Activated T-cell treated with anti-CD3 and anti-CD28 coated beads for 1 hour (primary cell): ENCODE measurements at places on chromosomes 3 and 15.

GRCh38 chr15:92650966-92651365 is 4.6 kb downstream of the FAM174B start:
- no peak for DNase-seq

- DNase-seq: no peak
Measured at GRCh38 chr3:147173257-147173656, 233.1 kb downstream of the ZIC4 start.

DNA sequence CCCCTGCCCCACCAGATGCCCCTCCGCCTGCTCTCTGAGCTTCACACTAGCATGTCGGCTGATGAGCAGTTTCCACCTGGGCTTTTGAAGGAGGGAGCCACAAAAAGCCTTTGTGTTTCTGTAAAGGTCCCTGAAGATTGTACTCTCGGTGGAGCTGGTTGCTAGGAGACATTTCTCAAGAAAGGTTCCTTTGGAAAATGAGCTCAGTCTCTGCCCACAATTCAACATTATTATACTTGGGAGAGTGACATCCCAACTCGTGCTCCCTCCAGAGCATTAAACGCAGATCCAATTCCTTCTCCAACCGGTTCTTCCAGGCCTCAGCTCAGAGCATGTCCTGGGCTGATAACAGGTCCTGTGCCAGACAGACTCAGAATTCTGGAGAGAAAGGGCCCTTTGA is 26.8 kb upstream of the FAM107A start:
- DNase-seq: no peak

- no peak for DNase-seq
Measured at GRCh38 chr3:48835650-48836366, 11.9 kb downstream of the PRKAR2A start.

DNA sequence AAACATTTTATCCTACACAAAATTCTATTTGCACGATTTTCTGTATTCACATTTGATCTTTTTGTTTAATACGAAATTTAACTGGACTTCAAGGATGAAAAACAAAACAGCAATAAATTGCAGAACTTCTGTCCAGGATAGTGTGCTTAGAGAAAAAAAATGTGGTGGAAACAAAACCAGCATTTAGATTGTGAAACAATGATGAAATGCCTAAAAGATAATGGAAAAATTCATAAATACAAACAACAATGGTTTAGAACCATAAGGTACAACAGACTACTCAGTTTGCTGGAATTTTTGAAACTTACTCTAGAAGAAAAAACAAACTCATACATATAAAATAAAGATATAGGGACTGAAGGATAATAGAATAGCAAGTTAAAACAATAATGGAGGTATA is 234.0 kb downstream of the BCHE start:
- no peak for DNase-seq

- no peak for DNase-seq
Measured at GRCh38 chr3:21697707-21698106, 53.3 kb downstream of the ZNF385D start.

DNA sequence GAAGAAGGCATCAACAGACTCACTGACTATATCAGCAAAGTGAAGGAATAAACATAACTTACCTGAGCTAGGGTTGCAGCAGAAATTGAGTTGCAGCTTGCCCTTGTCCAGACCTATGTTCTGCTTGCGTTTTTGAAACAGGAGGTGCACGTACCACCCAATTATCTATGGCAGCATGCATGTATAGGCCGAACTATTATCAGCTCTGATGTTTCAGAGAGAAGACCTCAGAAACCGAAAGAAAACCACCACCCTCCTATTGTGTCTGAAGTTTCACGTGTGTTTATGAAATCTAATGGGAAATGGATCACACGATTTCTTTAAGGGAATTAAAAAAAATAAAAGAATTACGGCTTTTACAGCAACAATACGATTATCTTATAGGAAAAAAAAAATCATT is 17.8 kb downstream of the LMOD3 start:
- DNase-seq: no peak

- no peak for DNase-seq
Measured at GRCh38 chr3:70056081-70056480, 56.5 kb downstream of the SAMMSON start.

DNA sequence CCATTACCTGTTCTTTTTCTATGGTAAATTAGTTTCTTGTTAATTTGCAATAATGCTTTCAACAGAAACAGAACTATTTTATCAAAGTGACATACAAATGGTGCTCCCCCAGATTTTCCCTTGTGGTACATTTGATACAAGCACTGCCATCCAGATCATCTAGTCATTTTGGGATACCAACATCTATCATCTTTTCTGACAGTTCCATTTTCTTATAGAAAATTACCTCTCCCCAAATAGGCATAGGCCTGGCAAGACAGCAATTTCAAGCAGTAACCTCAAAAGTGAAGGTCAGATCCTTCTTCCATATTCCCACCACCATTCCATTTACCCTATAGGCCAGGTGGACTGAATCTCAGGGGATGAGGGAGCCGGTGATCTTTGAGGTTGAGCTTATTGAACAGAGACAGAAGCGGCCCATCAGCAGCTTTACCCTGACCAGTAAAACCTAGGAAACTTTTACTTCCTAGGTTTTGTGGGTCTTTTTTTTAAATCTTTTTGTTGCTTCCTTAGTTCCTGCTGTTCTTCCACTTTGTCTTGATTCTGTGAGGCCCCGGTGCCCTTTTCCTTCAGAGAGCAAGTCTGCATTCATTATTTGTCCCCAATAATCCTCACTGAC is 3.1 kb upstream of the PLD1 start:
- no peak for DNase-seq

GRCh38 chr3:89145995-89146394 is 38.6 kb downstream of the EPHA3 start:
- no peak for DNase-seq

GRCh38 chr3:4570840-4571621 is 77.9 kb downstream of the ITPR1 start:
- no peak for DNase-seq

GRCh38 chr15:51475736-51476135 is 134.3 kb downstream of the GLDN start:
- no peak for DNase-seq

DNA sequence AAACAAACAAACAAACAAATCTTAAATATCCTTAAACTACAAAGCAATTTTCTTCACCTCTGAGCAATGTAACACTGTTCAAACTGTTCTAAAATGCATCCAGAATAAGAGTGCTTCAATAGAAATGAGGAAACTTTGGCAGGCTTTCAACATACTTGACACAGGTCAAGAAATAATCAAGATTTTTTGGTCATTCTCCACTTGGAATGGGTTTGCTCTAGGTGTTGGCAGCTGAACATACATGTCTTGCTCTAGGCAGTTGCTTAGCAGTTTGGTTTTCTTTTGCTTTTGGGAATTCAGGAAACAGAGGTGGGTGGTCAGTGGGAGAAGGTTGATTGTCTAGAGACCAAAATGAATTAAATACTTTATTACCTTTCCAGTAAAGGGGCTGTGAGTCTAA is 1.4 kb upstream of the LRRC3B start:
- no peak for DNase-seq
